Fibroblast of the conjunctiva (primary cell): ENCODE measurements at places on chromosomes 7 and 10.

- DNase-seq, result no peak
These were observed 5.7 kb downstream of the ARPC1B start for GRCh38 chr7:99380032-99380822.

GRCh38 chr7:17619196-17619818 is 320.9 kb downstream of the AHR start:
- DNase-seq, result no peak

DNA sequence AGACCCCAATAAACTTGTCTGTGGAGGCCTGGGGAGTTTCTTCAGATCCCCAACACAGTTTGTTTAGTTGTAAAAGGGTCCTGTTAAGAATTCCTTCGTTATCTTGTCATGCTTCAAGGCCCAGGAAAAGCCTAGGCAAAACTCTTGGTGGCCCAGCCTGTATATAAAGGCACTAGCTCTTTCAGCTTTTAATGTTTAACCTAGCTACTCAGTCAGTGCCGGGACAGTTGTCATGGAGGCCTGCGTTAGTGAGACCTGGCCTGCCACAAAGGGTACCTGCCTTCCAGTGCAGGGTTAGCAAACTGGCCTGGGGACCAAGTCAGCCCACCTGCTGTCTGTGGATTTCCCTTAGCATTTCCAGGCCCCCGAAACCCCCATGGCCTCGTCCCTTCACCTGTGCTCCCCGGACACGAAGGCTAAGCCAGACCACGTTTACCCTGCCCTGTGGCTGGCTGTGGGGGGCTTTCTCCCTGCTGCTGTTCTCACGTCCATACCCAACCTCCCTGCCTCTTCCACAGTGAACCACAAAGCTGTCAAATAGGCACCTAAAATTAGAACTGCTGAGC is 96.9 kb upstream of the PPP2R2D start:
- DNase-seq, result no peak

DNA sequence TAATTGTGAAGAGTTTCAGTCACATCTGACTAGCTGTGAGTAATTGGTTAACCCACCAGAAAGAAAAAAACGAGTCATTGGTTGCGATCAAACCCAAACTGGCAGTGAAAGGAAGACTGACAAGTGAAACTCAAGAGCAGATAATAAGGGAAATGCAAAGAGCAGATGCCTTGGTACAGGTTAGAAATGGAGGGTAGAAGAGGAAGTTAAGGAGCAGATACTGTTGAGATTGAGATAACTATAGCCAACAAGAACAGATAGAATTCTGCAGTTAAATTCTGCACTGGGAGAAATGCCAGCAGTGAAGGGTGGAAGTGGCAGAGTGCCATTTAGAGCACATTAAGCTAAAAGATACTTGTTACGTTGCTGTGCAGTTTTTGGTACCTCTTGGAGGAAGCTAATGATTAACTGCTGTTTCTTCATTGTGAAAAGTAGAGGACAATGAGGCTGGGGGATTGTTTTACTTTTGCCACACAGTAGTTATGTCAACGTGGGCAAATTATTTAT is 65.8 kb downstream of the CDK13 start:
- DNase-seq, result peak; percentile 40

GRCh38 chr10:63798599-63799498 is 277.6 kb downstream of the REEP3 start:
- DNase-seq, result peak; percentile 62

GRCh38 chr10:100637785-100638184 is 102.0 kb downstream of the HIF1AN start:
- DNase-seq, result no peak

- no peak for DNase-seq
These were observed 22.8 kb downstream of the CREB5 start for GRCh38 chr7:28435152-28435551.

DNA sequence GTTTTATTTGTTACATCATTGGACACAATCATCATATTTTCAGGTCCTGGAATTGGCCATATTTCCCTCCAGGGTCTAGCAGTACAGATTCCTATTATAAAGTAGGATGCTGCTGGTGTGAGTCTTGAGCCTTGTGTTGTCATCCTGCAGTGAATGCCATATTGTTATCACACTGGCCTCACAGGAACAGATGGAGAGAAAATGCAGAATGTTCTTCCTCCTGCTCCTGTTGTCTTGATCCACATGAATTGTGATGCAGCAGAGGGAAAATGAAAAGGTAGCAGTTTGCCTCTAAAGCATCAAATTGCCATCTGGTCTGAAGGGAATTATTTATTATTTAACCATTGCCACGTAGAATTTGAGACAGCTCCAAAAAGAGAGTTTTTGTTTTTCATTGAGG is 248.6 kb downstream of the GPAM start:
- no peak for DNase-seq

GRCh38 chr7:81926154-81926553 is 156.3 kb upstream of the HGF start:
- DNase-seq, result peak; percentile 9
